ENCODE measurements at places on chromosomes 16 and 17.

- DNase-seq: no peak
Observed at GRCh38 chr17:27951872-27952271, 58.7 kb upstream of the LYRM9 start.

DNA sequence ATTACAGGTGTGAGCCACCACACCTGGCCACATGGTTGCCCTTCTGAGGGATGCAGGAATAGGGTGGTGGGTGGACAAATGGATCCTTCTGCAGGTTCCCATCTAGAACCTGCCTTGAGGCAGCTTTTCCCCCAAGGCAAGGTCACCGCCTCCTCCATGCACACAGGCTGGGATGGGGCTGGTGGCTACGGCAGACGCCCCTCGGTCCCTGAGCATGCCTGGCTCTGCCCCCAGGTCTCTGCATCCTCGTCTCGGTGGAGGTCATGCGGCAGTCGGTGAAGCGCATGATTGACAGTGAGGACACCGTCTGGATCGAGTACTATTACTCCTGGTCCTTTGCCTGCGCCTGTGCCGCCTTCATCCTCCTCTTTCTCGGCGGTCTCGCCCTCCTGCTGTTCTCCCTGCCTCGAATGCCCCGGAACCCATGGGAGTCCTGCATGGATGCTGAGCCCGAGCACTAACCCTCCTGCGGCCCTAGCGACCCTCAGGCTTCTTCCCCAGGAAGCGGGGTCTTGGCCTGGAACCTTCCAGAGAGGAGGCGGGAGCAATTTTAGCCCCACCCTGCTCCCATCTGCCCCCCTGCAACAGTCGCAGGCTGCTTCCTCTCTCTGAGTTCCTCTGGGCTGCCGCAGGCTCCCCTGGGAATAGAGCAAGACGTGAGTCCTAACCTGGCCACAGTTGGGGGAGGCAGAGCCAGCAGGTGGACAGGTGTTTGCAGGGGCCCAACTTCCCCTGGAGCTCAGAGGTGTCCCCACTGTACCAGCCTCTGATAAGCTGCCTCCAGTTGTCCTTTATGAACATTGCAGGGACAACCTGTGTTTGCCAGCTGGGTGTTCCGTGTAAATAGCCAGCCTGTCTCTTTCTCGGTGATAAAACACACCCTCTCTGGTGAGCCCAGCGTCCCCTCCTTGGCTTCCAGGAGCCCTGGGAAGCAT, 11.7 kb downstream of the CACNG1 start:
- DNase-seq: peak; percentile 74

DNA sequence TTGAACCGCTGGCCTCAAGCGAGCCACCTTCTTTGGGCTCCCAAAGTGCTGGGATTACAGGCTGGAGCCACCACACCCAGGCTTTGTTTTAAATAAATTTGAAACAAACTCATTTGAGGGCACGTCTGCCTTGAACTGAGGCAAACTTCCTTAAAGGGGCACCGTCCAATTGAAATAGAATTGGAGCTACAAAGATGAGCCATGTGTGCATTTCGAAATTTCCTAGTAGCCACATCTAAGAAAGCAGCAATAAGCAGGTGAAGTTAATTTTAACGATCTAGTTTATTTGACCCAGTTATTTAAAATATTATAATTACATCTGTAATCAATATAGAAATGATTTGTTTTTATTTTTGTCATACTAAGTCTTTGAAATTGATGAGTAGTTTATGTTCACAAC, 755 bp upstream of the C16orf89 start:
- DNase-seq: no peak

- DNase-seq: no peak
Observed at GRCh38 chr17:58998871-58999270, 107.8 kb downstream of the TRIM37 start.

DNA sequence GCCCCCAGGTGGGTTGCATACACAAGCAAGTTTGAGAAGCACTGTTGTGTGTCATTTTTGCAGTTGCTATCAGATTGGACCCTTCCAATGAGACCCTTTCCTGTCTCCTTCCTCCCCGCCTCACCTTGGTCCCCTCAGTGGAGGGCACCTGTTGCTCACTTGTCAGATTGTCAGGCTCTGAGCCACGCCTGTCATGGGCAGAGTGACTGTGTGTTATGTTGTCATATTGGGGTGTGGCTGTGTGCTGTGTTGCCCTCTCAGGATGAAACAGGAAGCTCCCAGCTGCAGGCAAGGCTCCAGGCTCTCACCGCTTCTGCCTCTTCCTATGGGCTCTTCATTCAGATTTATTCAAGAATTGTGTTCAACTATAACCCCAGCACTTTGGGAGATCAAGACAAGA, 302.9 kb downstream of the CPPED1 start:
- DNase-seq: no peak

GRCh38 chr17:78146881-78147280, 696 bp downstream of the C17orf99 start:
- no peak for DNase-seq

- DNase-seq: no peak
Observed at GRCh38 chr16:86490859-86491639, 19.3 kb upstream of the FOXF1 start.

DNA sequence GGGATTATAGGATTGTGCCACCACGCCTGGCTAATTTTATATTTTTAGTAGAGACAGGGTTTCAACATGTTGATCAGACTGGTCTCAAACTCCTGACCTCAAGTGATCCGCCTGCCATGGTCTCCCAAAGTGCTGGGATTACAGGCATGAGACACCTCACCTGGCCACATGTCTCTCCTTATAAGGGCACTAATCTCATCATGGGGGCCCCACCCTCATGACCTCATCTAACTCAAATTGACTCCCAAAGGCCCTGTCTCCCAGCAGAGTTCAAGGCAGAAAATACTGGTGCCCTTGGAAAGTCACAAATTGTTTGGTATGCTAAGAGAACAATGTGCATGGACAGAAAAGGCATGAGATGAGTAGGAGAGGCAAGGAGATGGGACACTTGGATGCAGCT, 49.3 kb upstream of the GRIN2A start:
- no peak for DNase-seq

DNA sequence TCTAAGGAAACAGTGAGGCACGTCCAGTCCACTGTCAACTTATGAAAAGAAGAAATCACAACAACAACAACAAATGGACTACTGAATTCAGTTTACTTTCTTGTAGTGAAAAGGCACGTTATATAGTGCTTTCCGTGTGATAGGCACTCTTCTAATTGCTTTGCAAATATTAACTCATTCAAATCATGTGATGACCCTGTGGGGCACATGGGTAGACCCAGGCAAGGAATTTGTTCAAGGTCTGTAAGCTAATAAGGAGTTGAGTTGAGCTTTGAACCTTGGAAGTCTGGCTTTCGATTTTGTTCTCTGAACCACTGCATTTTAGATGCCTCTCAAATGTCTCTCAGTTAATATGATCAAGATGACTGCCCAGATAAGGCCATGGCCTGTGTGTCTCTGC, 295.1 kb upstream of the RBFOX1 start:
- no peak for DNase-seq

GRCh38 chr17:41446806-41447205, 6.0 kb upstream of the KRT38 start:
- DNase-seq: no peak

- no peak for DNase-seq
Observed at GRCh38 chr16:75103994-75104393, 12.6 kb downstream of the LDHD start.

GRCh38 chr17:57514614-57515013, 230.5 kb downstream of the CCDC182 start:
- no peak for DNase-seq

DNA sequence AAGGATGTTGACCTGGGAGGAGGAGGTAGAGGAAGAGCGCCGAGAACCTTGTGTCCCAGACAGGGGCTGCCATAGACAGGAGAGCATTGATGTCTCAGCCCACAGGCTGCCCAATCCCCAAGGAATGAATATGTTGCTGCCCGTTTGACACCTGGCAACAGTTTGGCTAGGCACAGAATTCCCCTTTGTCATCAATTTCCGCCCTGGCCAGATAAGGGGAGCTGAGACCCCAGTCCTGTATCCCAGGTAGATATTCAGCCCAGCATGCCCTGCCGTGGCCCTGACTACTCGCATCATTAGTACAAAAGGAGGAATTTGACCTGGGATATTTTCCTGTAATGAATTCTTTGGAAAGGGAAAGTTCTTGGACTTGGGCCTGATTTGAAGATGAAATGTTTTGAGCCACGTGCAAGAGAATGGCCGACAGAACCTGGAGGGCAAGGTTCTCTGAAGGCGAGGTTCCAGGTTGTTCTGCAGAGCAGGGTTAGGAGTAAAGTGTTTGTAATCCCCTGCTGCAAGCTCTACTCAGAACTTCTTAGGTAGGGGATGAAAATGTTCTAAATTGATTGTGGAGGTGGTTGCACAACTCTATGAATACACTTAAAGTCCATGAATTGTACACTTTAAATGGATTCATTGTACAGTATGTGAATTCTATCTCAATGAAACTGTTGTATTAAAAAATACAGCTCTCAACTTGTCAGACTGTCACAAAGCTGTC, 108.8 kb downstream of the SOCS1 start:
- no peak for DNase-seq

DNA sequence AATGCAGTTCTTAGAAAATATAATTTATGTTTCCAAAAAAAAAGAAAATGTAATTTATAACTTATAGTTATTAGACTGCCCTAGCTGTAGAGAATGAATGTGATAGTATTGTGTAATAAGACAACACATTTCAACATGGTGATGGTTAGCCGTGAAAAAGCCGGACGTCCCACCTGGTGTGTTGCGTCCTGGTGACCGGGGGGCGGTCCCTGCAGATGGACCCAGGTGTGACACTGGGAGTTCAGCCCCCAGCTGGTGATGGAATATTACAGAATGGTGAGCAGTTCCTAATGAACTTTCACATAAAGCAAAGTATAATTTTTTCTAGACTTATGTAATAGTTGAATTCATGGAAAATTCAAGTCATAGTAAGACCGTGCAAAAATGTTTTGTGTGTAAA, 132.8 kb downstream of the LAT start:
- no peak for DNase-seq

- no peak for DNase-seq
Observed at GRCh38 chr16:22325598-22326368, 28.6 kb downstream of the POLR3E start.

GRCh38 chr17:52524096-52524637, 365.7 kb upstream of the CA10 start:
- DNase-seq: no peak

GRCh38 chr16:50967827-50968612, 183.1 kb downstream of the SALL1 start:
- DNase-seq: no peak

GRCh38 chr17:12826431-12826830, 37.1 kb downstream of the ARHGAP44 start:
- no peak for DNase-seq

- DNase-seq: no peak
Observed at GRCh38 chr17:880443-881269, 98.5 kb downstream of the MRM3 start.

DNA sequence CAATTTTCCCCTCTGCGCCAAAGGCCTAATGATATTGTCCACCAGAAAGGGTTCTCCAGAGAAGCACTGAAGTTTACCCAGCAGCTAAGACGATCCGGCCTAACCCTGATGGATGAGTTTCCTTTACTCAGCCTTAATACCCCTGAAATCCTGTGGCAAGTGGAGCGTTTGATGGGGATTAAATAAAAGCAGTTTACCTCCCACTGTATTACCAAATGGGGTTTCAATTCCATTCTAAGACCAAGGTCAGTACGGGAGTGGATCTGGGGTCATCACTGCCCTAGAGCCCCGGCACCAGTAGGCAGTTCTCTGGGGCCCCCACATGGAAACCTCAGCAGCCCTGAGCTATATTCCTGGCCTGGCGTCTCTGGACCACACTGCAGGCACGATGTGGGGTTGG, 97.1 kb upstream of the NOL11 start:
- no peak for DNase-seq

- DNase-seq: no peak
Observed at GRCh38 chr16:19196871-19197270, 28.8 kb downstream of the SYT17 start.

DNA sequence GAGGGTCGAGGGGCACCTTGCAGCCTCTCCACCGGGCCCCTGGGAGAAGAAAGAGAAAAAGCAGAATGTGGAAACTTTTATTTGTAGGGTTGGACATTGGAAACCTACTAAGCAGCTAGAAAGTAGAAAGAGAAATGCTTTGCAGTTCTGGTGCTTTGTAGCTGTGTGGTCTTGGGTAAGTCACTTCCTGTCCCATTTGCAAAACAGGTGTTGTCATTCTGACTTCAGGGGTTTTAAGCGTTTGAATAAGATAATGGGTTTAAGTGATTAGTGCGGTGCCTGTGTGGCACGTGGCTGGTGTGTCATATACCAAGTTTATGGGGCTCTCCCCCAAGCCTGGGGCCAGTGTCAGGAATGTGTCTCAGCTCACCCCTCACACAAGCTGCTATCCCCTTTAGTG, 1.6 kb downstream of the CA4 start:
- DNase-seq: no peak

DNA sequence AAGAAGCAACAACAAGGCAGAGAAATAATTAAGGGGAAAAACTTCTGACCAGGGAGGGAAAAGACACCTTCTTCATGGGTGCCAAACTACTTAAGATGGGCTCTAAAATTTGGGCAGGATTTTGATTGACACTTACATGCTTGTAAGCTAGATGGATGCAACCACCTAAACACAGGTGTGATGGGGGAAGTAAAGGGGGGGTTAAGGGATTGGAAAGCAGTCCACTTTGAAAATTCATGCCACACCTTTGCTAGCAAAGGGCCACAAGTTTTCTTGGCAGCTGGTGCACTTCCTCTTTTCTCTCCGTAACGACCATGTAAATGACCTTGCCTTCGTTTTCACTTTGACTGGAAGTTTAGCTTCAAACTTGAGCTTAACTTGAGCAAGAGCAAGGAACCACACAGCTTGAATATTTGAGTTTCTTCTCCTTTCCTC, 14.3 kb upstream of the PRKAR1A start:
- peak; percentile 69 for DNase-seq

- DNase-seq: no peak
Observed at GRCh38 chr17:13273806-13274205, 256.0 kb upstream of the ELAC2 start.

DNA sequence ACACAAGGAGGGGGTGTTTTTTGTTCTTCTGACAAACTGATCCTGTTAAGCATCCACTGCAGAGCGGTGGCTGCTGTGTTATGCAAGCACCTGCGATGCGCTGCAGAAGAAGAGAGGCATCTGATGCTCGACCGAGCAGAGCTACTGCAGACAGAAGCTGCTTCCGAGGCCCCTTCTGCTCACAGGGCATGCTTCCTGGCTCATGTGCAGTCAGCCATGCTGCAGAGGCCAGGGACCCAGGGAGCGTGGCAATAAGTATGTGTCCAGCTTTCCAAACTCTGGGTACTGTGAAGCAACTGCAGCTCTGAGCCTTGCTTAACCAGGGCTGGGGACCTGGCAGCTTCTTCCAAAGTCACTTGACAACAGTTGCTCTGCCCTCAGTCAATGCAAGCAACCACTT, 448.6 kb upstream of the RBFOX1 start:
- DNase-seq: no peak

DNA sequence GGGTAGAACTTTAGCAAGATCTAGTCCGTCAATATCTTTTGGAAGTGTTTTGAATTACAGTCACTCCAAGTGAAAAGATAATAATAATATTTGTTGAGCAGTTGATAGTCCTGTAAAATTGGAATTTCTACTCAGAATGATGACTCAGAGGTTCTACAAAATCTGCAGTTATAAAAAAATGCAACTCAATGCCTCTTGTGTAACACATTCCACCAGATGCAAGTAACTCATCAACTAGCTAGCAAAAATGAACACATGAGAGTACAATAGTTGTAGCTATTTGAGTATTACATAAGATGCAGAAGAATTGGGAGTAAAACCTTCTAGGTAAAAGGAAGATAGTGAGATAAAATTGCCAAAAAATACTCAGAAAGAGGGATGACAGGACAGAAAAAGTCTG, 177.2 kb downstream of the CDH8 start:
- DNase-seq: no peak

- no peak for DNase-seq
Observed at GRCh38 chr16:89426736-89427530, 63.4 kb downstream of the ANKRD11 start.
